ENCODE measurements at places on chromosomes 7 and 10.

- DNase-seq: no peak
Measured at GRCh38 chr10:98474628-98475027, 27.9 kb upstream of the HPS1 start.

DNA sequence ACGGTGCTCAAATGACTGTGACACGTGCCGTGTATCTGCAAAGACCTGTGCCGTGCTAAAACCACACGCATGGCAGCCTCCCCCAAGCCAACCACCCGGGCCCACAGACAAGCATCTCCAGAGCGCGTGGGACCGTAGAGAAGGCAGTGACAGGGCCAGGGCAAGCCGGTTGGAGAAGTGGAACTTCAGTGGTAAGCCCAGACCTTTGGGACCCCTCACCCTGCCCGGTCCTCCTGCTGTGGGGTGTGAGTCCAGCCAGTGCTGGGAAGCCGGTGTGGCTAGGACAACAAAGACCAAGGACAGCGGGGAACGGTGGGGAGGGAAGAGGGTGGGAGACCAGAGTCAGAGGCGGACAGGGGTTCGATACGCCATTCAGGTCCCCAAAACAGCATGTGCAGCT is 476.2 kb downstream of the DNAJB6 start:
- no peak for DNase-seq

DNA sequence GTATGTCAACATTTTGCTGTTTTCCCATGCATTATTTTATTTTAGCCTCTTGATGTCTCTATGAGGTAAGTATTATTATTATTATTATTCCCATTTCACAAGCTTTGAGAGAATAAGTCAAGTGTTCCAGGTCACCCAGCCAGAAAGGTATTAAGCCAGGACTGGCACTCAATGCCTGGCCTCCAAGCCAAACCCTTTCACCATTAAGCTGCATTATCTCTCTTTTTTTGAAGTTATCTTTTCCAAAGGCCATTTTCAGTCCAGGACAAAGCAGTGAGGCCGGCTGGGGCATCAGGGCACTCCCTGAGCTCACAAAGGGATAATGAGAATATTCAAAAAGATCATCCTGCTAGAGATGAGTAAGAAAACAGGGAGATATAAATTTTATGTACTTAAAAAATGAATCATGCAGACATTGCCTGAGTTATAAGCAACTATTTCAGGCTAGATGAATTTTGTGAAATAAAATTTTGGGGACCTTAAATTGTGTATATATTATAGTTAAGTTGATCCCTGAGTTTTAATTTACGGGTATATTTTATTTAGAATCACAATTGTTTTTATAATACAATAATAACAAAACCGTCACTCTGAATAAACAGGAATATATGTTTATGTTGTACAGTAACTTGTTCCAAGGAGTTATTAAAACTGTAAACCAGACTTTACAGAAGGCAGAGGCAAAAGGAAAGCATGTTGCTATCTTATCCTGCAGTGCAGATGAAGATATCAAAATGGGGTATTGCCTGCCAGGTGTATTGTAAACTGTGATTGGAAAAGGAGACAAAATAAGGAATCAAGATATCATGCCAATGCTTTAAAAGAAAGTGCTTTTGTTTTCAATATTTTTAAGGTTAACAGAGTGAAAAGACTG is 51.3 kb upstream of the CAV2 start:
- DNase-seq: no peak

- no peak for DNase-seq
Measured at GRCh38 chr10:117457071-117457810, 82.0 kb upstream of the PDZD8 start.

- no peak for DNase-seq
Measured at GRCh38 chr10:43355749-43356371, 15.6 kb upstream of the FXYD4 start.

- no peak for DNase-seq
Measured at GRCh38 chr7:3482147-3482921, 181.3 kb downstream of the SDK1 start.

DNA sequence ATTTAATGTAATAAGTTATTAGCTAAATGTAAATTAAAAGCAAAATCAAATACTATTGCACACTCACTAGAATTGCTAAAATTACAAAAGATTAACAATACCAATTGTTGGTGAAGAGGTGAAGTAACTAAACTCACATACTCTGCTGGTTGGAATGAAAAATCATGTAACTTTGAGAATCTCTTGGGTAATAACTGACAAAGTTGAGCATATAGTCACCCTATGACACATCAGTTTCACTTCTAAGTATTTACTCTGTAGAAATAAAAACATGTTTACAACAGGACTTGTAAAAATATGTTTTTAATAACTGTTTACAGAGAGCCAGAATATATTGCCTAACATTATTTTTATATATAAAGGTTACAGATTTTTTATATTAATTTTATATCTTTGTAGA is 33.6 kb downstream of the CNTNAP2 start:
- no peak for DNase-seq

- DNase-seq: no peak
Measured at GRCh38 chr10:74598891-74599566, 227.4 kb upstream of the KAT6B start.

- no peak for DNase-seq
Measured at GRCh38 chr7:50914460-50914859, 131.8 kb upstream of the GRB10 start.

DNA sequence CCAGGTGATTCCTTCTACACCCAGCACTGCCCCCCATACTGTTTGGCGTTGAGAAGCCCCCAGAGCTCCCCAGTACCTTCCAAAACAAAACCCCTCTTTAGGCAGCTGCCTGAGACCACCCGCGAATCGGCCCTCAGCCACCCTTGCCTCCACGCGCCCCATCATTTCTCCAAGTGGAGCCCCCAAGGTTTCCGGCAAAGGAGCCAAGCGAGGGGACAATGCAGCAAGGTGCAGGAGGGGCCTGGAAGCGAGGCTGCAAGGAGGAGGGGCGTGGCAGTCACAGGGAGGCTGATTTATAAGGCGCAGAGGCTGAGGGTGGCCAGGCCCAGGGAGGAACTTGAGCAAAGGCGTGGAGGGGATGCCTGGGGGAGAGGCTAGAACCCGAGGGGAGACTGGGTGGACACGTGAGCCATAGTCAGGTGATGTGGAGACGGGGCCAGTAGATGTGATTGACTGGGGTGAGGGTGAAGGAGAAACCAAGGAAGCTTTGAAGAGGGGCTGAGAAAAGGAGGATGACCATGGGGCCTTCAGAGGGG is 16.2 kb downstream of the SLC29A3 start:
- DNase-seq: no peak

DNA sequence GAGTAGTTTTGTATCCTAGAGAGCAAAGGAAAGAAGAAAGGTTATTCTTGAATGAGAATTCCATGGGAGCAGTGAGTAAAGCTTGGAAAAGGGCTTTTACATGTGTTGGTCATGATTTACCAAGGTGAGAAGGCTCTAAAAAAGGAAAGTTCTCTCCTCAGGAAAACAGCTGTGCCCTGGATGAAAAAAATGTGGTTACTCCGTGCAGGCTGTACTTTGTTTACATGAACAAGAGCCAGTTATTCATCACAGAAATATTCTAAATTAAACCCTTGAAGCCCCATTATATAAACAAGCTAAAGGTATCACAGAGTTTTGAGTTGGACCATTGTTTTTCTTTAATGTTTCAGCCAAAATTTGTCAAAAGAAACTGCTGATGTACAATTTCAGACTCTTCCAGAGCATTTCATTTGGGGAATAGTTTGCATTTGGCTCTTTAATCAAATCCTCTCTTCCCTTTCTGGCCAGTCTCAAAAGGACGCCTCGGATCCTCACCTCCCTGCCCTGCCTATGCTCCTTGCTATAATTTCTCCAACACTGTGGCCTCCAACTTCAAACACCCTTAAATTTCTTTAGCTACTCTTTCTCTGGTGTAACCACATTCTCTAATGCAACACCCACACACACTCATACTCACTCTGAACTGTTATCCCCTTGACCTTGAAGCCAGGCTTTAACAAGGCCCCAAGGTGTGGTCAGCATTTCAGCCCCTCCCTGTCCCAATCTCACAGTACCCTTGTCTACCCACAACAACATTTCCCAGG is 47.4 kb downstream of the AFAP1L2 start:
- DNase-seq: no peak

- DNase-seq: no peak
Measured at GRCh38 chr7:6284055-6284400, 11.6 kb upstream of the CYTH3 start.

GRCh38 chr7:20282959-20283358 is 47.7 kb upstream of the ITGB8 start:
- DNase-seq: no peak

DNA sequence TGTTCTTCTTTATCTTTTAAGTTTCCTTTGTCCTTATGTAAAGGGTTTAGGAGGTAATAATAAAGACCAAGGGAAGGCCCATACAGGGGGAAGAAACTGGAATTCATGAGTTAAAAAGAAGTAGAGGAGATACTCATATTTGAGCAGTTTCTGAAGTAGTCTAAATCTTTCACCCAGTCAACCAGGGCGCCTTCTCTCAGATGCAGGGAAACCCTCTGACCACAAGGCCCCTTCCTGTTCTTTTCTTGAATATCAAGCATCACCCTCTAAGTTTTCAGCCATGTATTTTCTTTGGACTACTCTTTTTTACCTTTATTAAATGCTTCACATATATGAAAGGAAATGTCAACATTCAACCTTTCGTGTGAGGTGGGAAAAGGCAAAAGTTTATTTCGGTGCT is 630.8 kb downstream of the SUGCT start:
- no peak for DNase-seq

DNA sequence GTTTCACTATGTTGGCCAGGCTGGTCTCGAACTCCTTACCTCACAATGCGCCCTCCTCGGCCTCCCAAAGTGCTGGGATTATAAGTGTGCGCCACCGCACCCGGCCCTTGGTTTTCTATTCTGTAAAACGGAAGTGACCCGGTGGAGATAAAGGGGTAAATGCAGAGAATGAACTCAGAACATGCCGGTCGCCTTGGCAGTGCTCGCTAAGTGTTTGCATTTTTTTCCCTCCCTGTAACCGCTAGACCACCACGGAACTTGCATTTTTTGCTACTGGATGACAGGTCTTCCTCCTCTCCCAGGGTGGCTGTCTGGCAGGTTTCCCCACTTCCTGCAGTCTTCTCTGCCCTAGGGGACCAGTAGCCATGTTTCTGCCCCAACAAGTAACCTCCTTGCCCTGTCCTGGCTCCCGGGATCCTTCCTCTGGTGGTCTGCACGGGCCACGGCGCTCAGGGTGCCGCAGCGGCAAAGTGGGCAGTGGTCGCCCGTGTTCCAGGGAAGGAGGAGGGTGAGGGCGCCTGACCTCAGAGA is 18.8 kb upstream of the GNA12 start:
- DNase-seq: no peak

DNA sequence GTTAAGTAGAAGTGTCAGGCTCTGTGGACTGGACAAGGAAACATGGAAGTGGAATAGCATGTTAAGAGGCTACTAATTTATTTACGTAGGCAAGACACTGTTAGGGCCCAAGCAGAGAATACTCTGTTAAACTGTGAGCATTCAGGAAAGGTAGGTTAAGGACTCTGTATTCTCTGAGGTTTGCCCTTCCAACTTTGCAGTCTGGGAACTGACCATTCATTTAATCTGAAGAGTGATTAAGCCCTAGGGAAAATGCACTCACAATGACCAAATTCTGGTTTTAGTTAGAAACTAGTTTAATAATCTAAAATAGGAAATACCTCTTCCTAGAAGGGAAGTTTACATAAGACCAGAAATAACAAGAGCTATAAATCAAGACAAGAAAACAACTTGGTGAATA is 266.6 kb downstream of the SUGCT start:
- DNase-seq: no peak

DNA sequence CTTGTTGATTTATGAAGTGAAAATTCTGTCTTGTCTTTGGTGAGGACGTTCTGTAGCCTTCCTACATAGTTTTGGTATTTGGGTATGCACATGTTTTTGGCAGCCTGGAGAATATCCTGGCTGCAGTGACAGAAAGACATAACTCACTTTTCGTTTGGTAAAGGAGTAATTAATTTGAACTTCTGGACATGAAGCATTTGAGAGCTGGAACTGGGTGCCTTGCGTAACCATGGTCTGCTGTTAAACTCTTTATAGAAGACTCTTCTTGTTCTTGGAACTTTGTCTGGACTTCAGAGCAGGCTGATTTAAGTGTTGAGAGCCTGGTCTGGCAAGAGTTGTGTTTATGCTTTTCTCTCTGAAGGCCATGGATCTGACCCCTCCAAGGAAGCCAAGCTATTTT is 231.3 kb downstream of the LRMDA start:
- DNase-seq: no peak

DNA sequence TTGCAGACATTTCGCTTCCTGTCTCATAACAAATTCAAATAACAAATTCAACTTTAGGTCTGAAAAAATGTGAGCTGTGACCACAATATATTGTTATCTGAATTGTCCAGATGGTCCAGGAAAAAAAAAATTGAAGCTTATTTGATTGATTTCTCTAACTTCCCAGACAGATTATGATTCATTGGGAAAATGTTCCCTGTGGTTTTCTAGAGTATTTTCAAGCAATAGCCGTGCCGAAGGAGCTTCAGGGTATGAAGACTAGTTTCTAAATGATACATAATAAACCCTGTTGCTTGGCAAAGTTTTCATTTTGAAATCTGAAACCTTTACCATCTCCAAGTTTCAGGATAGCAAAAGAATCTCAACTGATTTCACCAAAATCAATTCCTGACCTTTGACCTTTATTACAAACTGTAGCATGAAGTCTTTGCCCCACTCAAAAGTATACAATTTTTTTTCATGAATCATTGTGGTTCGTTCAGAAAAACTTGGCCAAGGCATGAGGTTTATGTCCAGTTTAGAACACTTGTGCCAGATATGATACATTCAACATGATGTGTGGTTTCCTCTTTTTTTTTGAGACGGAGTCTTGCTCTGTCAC is 109.9 kb downstream of the JCAD start:
- DNase-seq: no peak

DNA sequence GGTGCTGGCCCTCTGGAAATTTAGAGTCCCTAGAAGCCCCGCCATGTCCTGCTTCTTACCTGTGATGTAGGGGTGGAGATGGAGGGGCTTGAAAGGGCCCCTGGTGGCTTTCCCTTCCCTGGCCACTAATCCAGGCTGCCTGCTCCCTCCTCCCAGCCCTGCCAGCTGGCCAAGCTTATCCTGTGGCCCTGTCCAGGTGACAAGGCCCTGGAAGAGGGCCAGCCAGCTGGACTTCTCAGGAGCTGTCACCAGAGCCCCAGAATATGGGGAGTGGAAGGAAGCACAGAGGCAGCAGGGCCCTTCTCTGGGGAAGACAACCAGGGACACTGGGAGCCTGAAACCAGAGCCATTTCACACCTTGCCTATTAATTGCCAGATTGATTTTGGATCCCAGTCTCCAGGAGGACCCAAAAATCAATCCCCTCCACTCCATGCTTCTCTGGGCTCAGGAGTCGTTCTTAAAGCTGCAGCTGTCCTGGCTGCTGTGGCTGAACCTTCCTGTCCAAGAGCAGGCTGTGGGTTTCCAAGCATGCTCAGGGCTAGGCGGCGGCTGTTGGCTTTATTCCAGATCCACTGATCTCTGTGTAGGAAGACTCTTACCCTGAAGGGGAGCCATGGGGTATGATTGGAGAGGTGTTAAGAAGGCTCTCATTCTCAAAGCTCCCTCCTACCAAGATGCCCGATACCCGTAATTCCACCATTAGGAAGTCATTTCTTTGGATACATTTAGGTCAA is 52.6 kb upstream of the PCBD1 start:
- no peak for DNase-seq

- no peak for DNase-seq
Measured at GRCh38 chr10:71273506-71273905, 45.6 kb upstream of the SLC29A3 start.

GRCh38 chr7:509426-510130 is 10.1 kb downstream of the PDGFA start:
- no peak for DNase-seq

GRCh38 chr10:128324058-128324827 is 198.0 kb upstream of the MKI67 start:
- DNase-seq: no peak
